ENCODE measurements at places on chromosomes 13 and 19.

GRCh38 chr19:1469255-1470054, 9.6 kb downstream of the C19orf25 start:
- no peak for DNase-seq

- DNase-seq = no peak
These were observed 45.3 kb downstream of the POLR1D start for GRCh38 chr13:27666951-27667350.

- no peak for DNase-seq
These were observed 64.4 kb downstream of the LMO7 start for GRCh38 chr13:75700552-75700951.

DNA sequence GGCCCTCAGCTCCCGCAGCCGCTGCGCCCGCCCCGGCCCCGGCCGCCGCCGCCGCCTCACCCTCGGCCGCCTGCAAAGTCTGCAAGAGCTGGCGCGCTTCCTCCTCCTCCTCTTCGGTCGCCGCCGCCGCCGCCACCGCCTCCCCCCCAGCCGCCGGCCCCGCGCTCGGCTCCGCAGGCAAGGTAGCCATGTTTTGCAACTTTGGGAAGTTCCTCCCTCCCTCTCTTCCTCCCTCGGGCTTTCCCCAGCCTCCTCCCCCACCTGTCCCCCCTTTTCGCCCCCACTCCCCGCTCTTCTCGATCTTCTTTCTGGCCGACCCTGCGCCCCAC, 433 bp downstream of the SIX5 start:
- peak; percentile 45 for DNase-seq

DNA sequence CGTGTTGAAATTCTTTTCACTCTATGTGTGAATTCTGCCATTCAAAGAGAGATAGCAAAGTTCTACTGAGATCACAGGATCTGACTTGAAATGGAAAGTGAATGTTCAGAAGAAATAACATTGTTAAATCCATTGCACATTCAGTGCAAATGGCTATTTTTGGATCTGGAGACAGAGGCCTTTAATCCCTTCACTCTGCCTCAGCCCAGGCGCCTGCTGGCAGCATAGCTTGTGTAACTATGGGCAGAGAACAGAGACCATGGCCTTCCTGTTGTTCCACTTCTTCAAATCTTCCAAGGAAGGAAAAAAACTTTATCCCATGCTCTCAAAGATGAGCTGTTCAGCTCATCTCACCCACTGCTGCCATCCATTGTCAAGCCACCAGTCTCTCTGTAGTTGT, 265.4 kb downstream of the LMO7 start:
- peak; percentile 37 for DNase-seq

DNA sequence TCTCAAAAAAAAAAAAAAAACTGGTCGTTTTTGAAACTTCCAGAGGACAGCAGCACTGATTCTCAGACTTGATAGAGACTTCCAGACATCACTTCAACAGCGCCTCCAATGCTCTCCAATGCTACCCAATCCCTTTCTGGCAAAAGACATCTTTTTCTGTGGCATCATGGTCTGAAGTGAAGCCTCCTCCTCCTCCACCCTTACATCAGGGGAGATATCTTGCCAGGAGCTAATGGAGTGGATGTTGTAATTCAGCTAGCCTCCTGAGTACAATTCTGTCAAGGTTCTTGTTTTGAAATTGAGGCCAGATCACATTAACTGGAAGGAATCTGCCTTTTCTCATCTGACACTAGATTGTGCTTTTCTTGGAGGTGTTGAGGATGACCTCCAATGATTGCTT, 24.2 kb downstream of the FXYD5 start:
- DNase-seq = no peak

- no peak for DNase-seq
These were observed 15.4 kb downstream of the CBARP start for GRCh38 chr19:1222394-1222793.

- peak; percentile 43 for DNase-seq
These were observed 34.1 kb downstream of the DLEU7 start for GRCh38 chr13:50809133-50810090.

- peak; percentile 21 for DNase-seq
These were observed 366.8 kb downstream of the DCT start for GRCh38 chr13:94112731-94113130.

DNA sequence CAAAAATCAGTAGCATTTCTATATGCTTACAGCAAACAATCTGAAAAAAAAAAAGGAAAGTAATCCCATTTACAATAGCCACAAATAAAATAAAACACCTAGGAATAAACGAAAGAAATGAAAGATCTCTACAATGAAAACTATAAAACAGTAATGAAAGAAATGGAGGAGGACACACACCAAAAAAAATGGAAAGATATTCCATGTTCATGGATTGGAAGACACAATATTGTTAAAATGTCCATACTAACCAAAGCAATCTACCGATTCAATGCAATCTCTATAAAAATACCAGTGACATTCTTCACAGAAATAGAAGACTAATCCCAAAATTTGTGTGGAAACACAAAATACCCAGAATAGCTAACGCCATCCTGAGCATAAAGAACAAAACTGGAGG, 4.7 kb downstream of the FCGBP start:
- DNase-seq = no peak

GRCh38 chr19:11446652-11447301, 11.3 kb downstream of the PRKCSH start:
- no peak for DNase-seq

- no peak for DNase-seq
These were observed 16.3 kb downstream of the DOCK9 start for GRCh38 chr13:98961503-98962105.

DNA sequence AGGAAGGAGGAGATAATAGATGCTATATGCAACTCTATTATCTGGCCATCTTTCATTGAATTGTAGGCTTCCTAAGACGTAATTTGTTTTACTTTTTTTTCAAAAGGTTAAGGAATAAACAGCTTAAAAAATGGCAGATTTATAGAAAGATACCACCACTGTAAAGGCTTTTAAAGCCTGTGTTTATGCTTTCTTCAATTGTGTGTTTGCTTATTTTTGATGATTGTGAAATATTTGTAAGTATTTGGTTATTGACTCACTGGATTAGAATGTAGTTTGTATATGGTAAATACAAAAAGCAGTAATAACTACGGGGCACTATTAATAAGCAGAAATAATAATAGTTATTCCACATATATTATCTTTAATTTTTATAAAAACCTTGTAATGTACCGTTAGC, 437.9 kb downstream of the KLF5 start:
- no peak for DNase-seq

DNA sequence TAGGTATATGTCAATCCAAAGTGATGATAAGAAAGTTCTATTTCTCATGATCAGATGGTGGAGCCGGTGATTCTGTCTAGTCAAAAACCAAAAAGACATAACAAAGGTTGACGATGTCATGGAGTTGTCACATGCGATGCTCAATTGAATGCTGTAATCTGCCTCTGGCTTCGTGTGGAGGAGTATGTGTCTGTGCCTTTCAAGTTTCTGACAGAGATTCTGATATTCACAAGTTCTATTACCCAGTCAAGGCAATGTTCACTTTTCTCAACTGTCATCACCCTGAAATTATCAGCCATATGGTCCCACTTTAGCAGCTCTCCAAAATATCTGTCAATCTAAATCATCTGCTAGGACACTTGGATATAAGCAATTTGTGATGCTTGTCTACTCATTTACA, 367.6 kb upstream of the PRR20A start:
- no peak for DNase-seq

GRCh38 chr19:22545751-22546150, 88.4 kb upstream of the ZNF492 start:
- peak; percentile 0 for DNase-seq

GRCh38 chr13:40406405-40407120, 259.9 kb downstream of the FOXO1 start:
- peak; percentile 88 for DNase-seq

- DNase-seq = no peak
These were observed 6.2 kb downstream of the NPHS1 start for GRCh38 chr19:35846038-35846668.

DNA sequence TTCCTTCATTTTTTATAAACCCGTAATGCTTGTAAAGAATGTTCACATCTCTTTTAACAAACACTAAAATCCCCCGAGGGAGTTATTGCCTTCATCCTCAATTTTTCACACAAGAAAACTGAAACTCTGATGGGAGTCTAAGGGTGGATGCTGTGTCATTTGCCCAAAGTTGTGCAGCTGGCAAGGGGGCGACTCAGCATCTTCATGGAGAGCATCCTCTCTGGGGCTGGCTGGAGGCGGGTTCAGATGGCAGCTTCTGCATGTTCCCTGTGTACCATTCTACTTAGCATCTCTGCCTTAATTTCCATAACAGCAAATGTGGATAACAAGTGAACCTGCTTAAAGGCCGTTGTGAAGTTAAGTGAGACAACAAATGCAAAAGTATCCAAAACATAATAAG, 256.4 kb downstream of the IRS2 start:
- peak; percentile 5 for DNase-seq

DNA sequence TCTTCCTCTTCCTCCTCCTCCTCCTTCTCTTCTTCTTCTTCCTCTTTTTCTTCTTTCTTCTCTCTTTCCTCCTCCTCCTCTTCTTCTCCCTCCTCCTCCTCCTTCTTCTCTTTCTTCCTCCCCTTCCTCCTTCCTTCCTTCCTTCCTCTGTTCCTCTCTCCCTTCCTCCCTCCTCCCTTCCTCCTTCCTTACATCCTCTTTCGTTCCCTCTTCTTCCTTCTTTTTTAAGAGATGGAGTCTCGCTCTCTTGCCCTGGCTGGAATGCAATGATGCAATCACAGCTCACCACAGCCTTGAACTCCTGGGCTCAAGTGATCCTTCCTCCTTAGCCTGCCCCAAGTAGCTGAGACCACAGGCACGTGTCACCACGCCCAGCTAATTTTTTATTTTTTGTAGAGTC, 13.2 kb downstream of the EHD2 start:
- peak; percentile 61 for DNase-seq

DNA sequence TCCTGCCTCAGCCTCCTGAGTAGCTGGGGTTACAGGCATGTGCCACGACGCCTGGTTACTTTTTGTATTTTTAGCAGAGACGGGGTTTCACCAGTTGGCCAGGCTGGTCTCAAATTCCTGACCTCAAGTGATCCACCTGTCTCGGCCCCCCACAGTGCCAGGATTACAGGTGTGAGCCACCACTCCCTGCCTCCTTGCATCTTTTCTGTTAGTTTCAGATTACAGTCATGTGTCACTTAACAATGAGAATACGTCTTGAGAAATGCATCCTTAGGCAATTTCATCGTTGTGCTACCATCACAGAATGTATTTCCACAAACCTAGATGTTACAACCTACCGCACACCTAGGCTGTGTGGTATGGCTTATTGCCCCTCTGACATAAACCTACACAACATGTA, 180.4 kb downstream of the TM9SF2 start:
- DNase-seq = no peak

DNA sequence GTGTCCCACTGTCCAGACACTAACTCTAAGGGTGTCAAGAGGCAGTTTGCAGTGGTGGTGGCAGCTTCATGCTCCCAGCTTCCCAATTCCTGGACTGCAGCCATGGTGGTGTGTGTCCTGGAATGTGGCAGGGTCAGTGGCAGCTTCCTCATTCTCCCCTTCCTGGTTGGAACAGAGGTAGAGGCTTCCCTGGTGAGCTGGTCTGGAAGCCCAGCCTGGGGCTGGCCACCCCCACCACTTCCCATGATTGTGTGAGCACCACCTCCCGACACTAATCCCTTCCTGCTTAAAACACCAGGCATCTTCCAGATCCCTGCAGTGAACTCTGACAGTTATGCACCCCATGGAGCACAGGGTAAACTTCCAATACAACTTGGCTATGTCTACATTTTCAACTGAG, 134.9 kb downstream of the RAP2A start:
- DNase-seq = no peak

GRCh38 chr19:45809643-45810159, 5.4 kb downstream of the RSPH6A start:
- peak; percentile 87 for DNase-seq

DNA sequence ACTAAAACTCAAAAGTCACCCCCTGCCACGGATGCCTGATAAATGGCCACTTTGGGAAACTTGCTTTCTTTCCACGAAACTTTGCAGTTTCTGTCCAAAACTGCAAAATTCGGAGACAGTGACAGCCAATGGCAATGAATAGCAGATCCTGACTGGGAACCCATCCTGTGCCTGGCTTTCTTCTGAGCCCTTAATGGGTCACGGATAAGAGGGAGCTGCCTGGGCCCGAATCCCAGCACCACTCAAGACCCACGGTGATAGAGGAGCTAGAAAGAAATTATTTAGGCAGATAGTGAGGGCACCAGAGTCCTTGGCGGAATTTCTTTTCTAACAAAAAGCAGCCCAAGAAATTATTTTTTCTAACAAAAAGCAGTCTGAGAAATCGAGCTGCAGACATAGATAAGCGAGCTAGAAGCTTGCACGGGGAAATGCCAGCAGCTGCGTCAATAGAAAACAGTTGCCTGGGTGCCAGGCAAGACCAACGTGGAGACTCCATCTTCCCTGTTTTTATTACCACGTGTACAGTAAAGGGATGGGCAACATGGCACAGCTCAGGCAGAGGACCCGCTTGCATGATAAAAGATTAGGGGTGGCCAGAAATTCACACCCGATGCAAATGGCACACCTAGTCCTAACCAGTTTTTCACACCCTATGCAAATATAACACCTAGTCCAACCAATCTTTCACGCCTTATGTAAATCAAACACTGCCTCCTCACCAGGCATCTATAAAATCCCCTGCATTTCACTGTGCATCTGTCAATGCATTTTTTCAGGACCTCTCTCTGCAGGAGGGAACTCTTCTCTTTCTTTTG, 7.1 kb upstream of the HSH2D start:
- DNase-seq = peak; percentile 21

- DNase-seq = no peak
These were observed 13.3 kb downstream of the C3 start for GRCh38 chr19:6707011-6707657.

DNA sequence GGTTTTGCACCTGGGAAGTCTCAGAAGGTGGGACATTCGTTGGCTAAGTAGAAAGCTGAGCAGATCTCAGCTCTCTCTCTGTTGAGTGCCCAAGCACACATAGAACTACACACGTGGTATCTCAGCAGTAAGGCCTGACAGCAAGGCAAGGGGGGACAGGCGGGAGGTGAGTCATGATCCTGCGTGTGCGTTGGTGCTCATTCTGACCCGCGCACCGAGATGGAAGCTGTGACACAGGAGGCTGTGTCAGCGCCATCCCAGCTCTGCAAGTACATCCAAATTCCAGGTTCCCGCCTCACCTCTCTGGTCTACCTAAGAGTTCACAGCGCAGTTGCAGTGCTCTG, 135.7 kb downstream of the USP12 start:
- DNase-seq = no peak

- peak; percentile 81 for DNase-seq
These were observed 280.8 kb downstream of the ABCC4 start for GRCh38 chr13:95020298-95020987.

DNA sequence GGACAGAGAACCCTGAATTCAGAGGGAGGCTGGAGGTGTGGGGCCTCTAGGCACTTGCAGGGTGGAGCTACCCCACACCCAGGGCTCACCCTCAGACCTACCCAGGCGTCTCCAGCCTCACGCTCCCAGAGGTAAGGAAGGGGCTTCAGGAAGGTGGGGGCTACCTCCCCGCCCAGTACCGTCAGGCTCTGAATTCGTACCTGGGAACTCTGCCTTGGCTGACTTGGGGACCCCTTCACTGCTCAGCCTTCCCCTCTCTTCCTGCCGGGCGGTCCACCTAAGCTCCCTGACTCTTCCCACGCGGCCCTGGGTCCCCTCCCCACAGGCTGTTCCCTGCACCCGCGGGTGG, 28.5 kb upstream of the PARP4 start:
- no peak for DNase-seq

GRCh38 chr19:1847348-1847683, 967 bp downstream of the REXO1 start:
- DNase-seq = no peak

Measured in LHCN-M2 (cell line).